Stimulated activated CD8-positive, alpha-beta memory T cell treated with anti-CD3 and anti-CD28 coated beads, Interleukin-2, amount 100 ng/mL, for 48 hours (primary cell): ENCODE measurements at places on chromosomes 16 and 17.

- DNase-seq, result peak; percentile 86
Measured at GRCh38 chr16:2927010-2927646, 15.4 kb downstream of the FLYWCH1 start.

DNA sequence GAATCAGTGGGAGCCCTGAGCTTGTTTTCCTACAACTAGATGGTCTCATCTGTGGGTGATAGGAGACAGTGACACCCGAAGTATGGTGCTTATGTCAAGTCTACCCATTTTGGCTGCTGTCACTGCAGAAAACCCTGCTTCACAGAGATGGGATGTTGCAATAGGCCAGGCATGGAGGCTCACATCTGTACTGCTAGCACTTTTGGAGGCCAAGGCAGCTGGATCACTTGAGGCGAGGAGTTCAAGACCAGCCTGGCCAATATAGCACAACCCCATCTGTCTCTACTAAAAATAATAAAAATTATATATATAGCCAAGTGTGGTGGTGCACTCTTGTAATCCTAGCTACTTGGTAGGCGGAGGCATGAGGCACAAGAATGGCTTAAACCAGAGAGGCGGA lies 2.3 kb upstream of the HERPUD1 start:
- DNase-seq, result no peak

GRCh38 chr16:57304169-57305061 lies 19.9 kb upstream of the PLLP start:
- DNase-seq, result no peak

DNA sequence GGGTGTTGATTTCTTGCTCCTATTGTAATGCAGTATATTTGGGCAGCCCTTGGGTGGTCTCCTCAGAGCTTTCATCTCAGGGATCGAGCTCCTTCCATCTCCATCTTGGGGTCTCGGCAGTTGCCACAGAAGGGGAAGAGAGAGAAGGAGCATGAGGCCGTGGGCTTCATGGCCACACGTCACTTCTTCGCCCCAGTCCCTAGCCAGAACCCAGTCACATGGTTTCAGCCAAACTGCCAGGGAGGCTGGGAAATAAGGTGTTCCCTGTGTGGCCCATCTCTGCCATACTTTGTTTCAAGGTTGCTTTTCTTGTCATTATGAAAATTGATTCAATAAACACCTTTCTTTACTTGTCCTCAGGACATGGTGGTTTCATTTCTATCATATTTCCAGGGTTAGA lies 68.4 kb upstream of the NKD1 start:
- no peak for DNase-seq

DNA sequence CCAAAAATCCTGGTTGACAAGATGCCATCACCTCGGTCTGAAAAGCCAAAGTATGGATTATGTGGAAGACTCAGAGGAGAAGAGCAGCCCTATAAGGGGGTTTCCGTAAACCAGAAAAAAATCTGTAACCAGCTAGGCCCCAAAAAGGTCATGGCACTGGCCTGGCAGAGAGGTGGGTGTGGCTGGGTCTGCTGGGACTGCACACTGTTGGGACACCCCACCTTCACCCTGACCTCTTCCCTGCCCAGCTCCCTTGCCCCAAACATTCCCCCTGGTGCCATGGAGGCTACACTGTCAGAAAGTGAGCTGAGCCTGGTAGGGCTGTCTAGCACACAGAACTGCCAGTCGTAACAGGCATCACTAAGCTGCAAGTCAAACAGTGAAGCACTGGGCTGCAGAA lies 6.5 kb downstream of the SLC47A2 start:
- no peak for DNase-seq

- no peak for DNase-seq
Measured at GRCh38 chr16:61937646-61938045, 98.6 kb downstream of the CDH8 start.

DNA sequence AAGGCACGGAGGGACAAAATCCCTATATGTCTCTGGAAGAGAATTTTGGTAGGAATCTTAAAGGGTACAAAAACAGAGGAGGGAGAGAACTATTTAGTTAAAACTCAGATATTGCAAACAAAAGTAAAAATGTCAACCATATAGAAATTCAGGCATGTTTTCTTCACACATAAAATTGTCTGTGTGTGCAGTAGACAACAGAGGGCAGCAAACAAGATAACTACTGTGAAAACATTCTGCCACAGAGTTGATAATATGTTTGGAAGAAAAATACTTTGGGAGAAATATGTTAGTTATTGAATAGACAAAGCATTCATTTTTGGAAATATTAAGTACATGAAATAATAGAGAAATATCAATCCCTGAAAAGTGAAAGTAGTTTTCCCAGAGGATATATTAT lies 56.2 kb downstream of the SNX11 start:
- no peak for DNase-seq

- DNase-seq, result no peak
Measured at GRCh38 chr17:80872501-80873306, 118.9 kb upstream of the CHMP6 start.

GRCh38 chr17:45355087-45355486 lies 38.3 kb upstream of the MAP3K14 start:
- no peak for DNase-seq
